SHP77 treated with DMSO at 0.1 percent for 48 hours (cell line): ENCODE measurements at places on chromosomes 12 and 14.

DNA sequence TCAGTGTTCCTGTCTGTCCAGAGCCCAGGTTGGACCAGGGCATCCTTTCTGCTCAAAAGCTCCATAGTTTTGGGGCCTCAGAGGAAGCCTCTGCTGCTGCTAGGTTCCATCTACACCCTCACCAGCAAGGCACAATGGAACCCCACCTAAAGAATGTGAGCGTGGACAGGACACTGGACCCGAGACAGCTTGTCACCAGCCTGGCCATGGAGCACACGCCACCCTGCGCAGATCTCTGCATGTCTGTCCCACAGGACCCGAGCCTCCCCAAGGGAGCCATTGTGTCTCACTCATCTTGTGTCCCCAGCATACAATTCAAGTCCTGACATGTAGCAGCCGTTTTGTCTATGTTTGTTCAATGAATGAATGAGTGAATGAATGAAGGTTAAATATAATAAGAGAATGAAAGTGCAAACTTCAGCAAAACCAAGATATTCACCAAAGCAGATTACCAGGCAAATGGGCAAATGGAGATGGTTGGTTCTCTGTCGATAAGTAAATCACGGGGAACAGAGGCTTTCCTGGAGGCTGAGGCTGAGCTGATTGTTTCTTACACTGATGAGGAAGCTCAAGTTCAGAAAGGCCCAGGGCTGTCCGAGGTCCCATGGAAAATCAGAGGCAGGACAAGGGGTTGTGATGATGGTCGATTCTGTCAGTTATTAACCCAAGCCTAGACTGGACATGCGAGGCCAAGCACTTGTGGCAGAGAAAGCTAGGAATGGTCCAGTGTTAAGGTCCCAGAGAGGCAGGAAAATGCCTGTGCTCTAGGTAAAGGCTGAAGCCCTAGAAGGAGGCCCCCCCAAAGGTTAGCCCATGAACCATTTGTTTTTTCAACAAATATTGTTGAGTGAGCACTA, 27.0 kb downstream of the SERPINA3 start:
- no peak for DNase-seq

GRCh38 chr14:53793790-53794505, 162.7 kb downstream of the BMP4 start:
- DNase-seq, result peak; percentile 50

- DNase-seq, result no peak
Measured at GRCh38 chr12:49294804-49295081, 204 bp upstream of the PRPH start.

- no peak for DNase-seq
Measured at GRCh38 chr12:31750747-31751039, 21.9 kb upstream of the AMN1 start.

- no peak for DNase-seq
Measured at GRCh38 chr14:33206981-33207380, 268.3 kb downstream of the NPAS3 start.

DNA sequence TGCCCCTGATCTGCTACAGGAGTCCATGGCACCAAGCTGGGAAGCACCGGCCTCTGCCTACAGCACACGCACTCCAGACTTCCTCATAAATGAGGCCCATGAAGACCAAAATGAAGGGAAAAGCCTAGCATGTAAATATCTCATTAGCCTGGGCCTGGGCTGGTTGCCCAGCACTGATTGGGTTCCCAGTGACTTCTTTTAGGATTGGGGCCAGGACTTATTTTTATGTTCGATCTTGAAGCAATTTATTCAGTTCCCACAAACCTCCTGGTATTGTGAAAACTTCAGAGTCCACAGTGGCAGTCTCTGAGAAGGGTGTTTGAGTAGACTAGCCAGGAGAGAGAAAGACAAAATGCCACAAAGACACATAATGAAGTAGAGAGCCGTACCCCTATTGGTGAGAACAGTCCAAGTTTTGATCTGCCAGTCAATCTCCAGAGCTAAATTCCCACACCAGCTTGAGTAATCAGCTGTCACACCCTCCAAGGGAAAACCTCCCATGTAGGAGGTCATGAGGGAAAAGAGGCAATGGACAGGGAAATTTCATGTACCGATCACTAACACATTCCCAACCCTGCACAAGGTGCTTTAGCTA, 78.2 kb downstream of the PHLDA1 start:
- DNase-seq, result no peak

- DNase-seq, result no peak
Measured at GRCh38 chr14:50813544-50813863, 17.5 kb downstream of the NIN start.

GRCh38 chr14:75452900-75453816, 25.3 kb downstream of the JDP2 start:
- no peak for DNase-seq

DNA sequence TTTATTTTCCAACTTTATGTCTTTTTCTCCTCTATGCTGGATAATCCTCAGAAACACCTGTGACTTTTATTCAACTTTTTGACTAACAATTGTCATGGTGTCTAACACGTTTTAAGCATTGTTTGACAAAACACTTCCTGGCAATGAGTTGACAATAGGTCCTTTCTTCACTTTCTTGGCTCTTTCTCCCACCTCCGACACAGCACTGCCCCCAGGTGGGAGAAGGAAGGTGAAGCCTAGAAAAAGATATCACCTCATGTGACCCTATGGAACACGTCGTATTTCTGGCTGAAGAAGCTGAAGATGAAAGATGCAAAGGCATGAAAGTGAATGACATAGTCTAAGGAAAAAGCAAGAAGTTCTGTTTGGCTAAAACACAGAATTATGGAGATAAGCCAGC, 430.0 kb downstream of the ETNK1 start:
- DNase-seq, result no peak

DNA sequence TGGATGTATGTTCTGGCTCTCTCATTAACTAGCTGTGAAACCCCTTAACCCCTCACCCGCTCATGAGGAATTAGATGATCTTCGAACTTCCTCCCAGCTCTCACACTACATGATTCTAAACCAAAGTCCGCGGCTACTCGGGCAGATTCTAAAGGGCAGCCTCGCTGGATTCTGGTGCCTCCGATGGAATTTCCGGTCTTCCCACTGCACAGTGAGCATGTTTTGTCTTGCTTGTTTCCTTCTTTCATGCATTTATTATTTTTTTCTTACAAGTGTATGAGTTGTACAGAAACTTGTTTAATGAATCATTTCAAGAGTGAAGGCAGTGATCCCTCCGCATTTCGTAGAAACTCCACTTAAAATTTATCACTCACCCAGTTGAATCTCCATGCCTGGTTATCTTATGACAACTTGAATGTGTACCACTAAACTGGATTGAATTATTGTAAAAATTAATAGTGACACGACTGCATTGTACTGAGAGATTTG, 4.5 kb upstream of the HCAR3 start:
- DNase-seq, result no peak

DNA sequence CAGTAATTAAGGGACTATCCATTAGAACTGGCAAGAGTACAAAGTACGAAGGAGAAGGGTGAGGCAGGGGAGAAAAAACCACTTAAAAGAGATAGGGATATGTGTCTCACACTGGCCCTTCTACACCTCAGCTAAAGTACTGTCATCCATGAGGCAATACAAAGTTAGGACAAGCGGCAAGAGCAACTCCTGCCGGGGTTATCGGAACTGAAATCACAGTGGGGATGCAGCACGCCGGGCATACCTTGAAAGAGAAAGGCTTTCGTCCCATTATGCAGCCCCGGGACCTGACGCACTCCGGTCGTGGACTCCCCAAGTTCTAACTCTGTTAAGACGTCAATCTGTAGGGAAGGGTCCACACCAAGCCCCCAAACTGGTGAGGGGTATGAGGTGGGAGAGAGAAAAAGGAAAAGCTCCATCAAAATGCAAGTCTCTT, 1.1 kb downstream of the NELL2 start:
- no peak for DNase-seq

DNA sequence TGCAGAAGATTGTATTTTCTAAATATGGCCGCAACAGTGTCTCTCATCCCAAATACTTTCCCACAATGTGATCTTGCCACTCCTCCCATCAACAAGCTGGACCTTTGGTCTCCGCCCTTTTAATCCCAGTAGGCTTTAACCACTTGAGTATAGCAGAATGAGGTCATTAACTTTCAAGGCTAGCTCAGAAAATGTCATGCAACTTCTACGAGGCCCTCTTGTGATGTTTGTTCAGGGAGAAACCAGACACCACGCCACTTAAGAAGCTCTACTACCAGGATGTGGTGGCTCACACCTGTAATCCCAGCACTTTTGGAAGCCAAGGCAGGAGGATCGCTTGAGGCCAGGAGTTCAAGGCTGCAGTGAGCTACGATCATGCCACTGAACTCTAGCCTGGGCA, 20.1 kb upstream of the OR6J1 start:
- DNase-seq, result peak; percentile 48

DNA sequence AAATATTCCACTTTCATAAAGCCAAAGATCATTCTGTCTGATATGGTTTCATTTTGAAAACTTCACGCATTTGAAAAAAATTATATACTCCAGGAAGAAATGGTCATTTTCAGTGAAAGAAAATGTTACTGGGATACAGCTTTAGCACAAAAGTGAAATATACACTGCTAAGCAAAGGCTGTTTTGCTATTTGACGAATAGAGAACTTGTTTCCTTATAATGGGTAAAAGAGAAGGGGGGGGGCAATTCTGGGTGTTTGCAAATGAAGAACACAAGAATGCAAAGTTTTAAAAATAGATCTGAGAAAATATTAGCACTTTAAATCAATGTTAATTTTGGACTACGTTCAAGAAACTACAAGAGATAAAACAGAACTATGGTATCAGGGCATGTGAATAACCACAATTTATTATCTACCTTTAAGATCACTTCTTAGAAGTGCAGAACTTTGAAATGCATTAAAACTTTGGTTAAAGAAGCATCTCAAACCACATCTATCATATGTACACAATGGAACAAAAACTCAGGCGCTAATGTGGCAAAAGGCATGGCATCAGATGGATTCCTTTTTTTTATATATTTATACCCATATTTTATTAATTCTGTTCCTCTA, 51.1 kb downstream of the EFCAB11 start:
- DNase-seq, result no peak

GRCh38 chr12:124655048-124655697, 87.8 kb upstream of the NCOR2 start:
- DNase-seq, result peak; percentile 58

- no peak for DNase-seq
Measured at GRCh38 chr12:124916374-124917134, 2.1 kb upstream of the UBC start.

- no peak for DNase-seq
Measured at GRCh38 chr14:102928412-102929240, 6.2 kb downstream of the AMN start.

GRCh38 chr14:96586921-96587822, 85.0 kb downstream of the PAPOLA start:
- DNase-seq, result no peak

DNA sequence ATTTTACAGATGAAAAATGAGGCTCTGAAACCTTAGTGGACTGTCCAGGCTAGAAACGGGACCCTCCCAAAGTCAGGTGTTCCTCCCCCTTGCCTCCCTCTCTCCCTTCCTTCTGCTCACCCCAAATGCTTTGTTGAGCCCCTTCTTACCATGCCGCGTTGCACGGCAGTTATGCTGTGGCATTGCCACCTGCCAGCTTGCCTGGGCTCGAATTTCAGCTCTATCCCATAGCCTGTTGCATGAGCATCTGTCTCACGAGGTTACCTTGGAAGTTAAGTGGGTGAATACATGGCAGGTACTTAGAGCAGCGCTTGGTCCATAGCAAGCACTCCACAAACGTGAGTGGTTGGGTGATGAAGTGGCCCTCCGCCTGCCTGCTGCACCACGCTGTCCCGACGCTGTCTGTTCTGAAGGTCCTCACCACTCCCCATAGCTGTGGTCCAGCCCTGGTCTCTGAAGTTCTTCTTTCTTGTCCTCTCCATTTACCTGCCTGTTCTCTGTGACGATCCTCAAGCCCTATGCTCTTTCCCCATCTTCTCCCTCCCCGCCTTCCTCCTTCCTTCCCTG, 269.9 kb downstream of the CACNA1C start:
- peak; percentile 50 for DNase-seq

- DNase-seq, result no peak
Measured at GRCh38 chr12:131054345-131055092, 100.8 kb downstream of the ADGRD1 start.

DNA sequence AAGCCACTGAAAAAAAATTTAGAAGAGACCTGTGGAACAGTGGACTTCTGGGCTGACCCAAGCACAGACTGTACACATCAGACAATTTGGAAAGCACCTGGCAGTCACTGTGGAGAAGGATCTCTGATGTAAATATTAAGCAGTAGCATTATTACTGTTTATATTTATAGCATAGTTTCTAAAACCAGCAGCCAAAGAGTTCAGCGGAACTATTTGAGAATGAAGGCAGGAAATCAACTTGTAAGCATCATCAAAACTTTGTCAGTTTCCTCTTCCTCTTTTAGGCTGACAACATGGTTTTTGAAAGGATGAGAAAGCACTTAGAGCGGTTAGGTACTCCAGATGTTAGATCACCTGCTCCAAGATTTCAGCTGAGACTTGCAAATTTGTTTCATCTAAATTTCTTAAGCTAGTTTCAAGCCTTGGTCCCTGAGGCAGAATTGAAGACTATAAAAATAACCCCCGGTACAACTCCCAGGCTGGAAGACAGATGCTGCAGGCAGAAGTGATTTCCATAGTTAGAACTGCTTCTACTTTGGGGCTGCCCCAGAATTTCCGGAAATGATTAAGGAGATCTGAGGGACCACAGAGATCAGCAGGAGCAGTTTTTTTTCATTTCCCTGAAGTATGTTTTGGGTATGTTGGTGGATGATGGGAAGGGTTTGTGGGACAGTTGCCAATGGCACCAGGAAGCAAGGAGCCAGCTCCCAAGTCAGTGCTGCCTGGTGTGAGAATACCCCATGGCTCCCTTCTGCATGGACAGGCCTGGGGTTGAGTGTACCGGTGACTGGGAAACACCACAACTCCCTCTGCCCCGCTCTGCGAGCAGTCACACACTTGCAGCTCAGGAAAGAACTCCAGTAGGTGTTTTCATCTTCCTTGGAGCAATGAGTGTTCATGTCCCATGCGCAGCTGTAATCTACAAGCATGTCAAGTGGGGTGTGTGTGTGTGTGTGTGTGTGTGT, 354.5 kb downstream of the NUAK1 start:
- DNase-seq, result no peak

GRCh38 chr12:2682296-2683251, 112.2 kb upstream of the FKBP4 start:
- DNase-seq, result no peak

DNA sequence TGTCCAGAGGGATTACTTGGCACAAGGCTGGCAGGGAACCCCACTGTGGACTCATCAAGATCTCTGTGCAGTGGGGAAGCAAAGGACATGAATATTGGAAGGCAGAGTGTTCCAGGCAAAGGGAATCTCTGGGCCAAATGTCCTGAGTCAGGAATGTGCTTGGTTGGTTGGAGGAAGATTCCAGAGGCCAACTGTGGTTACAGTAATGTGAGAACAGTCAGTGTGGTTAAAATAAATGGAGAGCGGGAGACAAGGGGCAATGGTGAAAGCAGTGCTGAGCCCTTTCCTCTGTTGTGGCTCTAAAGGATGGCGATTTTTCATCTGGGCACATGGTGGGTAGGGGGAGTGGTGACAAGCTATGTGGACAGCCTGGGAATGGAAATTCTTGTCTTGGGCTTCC, 948.2 kb downstream of the BCL11B start:
- no peak for DNase-seq
